ENCODE measurements at places on chromosomes 7 and 10.
A peak's percentile ranks its signal among the peaks of the same experiment; 100 is the strongest.

DNA sequence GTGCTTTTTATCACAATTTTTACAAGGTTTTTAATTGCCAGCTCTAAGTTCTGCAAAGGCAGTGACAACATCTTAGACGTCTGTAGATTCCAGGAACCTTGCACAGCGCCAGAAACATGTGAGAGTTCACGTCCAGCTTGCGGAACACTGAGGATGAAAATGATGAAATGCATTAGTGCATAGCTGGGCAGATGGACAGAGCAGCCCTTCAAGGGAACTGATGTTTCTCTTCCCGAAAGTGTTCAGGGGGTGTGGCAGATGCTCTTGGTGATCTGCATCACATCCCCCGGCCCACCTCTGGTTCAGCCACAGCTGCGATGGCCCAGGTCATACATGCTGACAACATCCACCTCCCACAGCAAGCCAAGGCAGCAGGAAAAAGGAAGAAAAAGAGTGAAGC is 40.9 kb downstream of the ITIH5 start:
- no peak for DNase-seq

GRCh38 chr10:56096226-56096517 is 264.9 kb downstream of the ZWINT start:
- DNase-seq, result no peak

DNA sequence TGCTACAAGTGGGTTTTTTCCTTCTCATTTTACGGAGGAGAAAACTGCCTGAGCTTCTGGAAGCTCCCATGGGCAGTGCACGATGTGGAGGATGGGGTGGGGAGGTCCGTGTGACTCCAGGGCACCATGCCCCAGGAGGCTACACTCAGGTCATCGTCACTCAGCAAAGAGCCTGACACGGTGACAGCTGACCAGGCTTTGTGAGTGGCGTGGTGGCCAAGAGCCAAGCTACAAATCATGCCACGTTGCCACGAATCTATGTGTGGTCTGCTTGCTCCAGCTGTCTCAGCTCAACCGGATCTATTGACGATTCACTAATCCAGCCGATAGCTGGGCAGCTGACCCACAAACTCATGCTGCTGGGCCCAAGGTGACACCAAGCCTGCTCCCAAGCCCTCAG is 27.6 kb upstream of the C10orf71 start:
- no peak for DNase-seq

GRCh38 chr10:35545878-35546590 is 59.1 kb upstream of the GJD4 start:
- DNase-seq, result no peak

- DNase-seq, result no peak
Measured at GRCh38 chr10:11685787-11686218, 56.4 kb upstream of the ECHDC3 start.

DNA sequence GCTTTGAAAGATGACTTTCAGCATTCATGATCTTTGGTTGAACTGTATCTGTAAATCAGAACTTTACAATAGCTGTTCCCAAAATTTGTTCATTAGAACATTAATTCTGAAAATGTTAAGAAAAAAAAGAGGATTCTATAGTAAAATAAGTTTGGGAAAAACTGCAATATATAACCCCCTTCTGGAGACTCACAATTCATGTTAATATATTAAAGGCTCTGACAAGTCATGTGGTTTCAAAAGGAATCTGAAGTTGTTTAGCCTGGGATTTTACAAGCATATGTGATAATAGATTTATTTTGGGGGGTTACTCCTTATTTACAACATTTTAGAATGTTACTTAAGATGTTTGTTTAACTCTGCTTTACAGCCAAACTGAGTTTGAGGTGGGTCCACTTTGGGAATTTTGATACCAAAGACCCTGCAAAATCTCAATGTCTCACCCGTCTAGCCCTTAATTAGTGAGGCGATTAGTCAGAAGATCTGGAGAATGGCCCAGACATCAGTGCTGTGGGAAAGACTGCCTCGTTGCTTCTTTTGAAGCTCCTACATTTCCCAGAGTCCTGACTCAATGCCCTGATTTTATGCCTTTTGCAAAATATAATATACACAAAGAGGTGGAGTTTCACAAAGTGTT is 40.0 kb downstream of the CDK1 start:
- no peak for DNase-seq

- DNase-seq, result no peak
Measured at GRCh38 chr10:63865210-63865609, 344.0 kb downstream of the REEP3 start.

DNA sequence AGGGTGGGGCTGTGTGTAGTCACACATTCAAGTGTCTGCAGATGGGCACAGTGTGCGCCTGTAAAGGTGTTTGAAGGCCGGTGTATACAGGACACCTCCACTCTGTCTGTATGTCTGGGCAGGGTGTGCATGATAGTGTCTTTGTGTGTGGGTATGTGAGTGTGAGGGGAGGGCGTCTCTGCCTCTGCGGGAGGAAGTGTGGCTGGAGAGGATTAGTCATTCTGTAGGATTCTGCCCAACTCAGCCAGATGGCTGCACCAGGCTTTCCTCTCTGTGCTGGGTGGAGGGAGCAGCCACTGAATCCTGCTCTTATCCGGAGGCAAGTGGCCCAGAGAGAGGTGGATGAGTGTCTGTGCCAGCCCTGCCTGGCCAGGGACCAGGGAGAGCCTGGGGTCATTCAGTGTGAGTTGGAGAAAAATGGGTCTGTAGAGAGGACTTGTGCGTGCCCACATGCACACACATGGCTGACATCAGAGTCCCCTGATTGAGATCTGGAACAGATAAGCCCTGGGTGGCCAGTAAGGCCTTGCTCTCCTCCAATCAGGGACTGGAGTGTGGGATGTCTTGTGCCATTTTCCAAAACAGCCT is 1.7 kb downstream of the SFXN3 start:
- peak; percentile 62 for DNase-seq

GRCh38 chr7:154931906-154932305 is 71.0 kb downstream of the PAXIP1 start:
- DNase-seq, result no peak

DNA sequence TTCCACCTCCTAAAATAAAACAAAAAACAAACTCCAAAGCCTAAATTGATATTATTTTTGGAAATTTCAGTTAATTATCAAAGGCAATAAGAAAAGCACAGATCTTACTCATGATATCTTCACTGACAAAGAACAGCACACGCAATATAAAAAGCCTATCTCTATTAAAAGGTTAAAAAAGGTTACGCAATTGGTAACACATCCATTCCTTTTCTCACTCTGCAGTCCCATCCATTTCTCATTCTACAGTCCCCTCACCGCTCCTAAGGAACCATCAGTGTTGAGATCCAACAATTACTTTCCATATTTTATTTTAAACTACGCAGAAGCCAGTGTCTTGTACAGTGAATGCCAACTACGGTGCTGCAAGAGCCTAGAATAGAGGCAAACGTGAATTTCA is 1.3 kb downstream of the SEC61G start:
- DNase-seq, result no peak

DNA sequence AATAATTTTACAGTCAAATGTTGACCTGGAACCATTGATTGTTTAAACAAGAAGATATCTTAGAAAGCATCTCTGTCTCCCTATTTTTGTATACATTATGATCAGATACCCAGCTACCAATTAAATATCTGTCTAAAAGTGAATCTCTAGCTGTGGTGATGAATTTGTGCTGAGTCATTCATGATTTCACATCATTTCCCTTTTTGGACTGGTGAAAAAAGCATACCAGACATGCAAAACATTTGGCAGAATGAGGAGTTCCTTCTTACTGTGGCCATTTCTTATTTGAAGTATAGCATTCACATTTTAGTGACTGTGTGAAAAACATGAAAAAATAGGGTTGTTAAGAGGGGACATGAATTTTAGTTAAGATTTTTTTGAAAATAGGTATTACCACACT is 98.0 kb upstream of the GATA3 start:
- no peak for DNase-seq

DNA sequence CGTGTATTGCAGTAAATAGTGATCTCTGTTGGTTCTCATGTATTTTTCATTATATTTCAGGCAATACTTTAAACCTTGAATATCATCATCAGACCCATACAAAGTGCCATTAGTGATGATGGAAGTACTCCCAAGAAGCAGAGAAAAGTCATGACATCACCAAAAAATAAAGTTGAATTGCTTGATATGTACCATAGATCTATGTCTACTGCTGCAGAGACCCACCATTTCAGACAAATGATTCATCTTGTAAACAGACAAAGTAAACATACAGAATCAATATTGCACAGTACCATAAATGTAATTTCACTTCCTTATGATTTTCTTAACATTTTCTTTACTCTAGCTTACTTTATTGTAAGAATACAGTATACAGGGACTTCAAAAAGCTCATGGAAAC is 347.8 kb downstream of the IPMK start:
- no peak for DNase-seq

DNA sequence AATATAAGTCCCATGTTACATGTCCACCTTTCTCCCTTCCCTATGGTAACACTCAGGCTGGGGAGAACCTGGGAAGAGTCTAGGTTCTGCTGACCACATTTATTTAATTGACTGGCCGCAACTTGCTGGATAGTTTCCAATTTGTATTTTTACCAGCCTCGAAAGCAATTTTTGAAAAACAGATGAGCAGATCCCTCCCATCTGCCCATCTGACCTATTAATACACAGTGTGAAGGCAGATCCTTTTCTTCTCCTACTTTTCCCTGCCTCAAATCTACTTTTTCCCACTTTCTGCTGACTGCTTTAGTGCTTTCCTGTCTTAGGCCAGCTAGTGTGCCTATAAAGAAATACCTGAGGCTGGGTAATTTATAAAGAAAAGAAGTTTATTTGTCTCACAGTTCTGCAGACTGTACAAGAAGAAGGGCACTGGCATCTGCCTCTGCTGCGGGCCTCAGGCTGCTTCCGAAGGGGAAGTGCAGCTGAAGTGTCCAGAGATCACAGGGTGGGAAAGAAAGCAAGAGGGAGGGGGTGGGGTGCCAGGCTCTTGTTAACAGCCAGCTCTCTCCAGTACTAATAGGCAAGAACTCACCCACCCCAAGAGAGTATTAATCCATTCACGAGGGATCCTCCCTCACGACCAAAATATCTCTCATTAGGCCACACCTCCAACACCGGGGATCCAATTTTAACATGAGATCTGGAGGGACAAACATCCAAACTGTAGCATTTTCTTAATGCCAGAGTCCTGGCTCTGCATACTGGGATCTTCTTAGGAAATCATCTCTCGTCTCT is 336.0 kb upstream of the IGFBP3 start:
- DNase-seq, result no peak

DNA sequence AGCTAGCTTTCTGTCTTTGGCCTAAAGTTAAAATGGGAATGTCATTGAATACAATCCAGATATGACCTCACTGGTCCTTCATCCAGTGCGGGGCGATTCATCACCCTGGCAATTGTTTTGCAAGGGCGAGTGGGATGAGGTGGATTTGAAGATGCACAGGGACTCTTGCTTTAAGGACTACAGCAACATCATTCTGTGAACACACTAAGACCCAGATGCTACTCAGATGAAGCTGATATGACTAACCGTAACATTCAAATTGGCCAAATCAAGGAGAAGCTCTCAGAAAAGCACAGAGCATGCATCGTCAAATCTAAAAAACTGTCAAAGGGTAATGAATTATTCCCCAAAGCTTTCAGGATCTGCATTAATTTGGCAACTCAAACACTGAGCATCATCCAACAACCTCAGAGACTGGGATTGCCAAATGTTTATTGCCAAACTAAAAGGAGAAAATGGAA is 12.8 kb downstream of the CPA1 start:
- no peak for DNase-seq

Measured in stimulated activated naive CD4-positive, alpha-beta T cell treated with Interleukin-2 at 50 U/mL for 16 hours (primary cell).